Stromal cell of bone marrow (primary cell): ENCODE measurements at places on chromosomes 3 and 15.

DNA sequence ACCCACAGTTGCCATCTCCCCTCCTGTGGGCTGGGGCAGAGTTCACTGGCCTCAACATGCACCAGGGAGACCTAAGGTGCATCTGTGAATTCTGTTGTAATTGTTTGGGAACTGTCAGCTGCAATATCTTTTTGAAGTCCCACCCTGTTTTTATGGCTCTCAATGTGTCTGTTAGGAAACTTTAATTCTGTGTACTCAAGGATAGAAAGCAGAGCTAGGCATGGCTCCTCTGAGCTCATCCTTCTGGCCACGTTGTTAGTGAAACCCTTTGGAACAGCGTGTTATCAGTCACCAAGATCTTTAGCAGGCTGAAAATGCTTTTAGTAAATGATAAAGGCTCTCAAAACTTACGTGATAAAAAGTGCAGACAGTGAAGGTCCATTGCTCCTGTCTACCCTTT, 33.6 kb upstream of the MTMR10 start:
- no peak for DNase-seq

- peak; percentile 91 for DNase-seq
Measured at GRCh38 chr3:39166932-39167532, 13.6 kb upstream of the CSRNP1 start.

- peak; percentile 38 for DNase-seq
Measured at GRCh38 chr3:52220380-52221026, 4.9 kb downstream of the TLR9 start.

- no peak for DNase-seq
Measured at GRCh38 chr3:63673111-63673510, 20.6 kb downstream of the SNTN start.

DNA sequence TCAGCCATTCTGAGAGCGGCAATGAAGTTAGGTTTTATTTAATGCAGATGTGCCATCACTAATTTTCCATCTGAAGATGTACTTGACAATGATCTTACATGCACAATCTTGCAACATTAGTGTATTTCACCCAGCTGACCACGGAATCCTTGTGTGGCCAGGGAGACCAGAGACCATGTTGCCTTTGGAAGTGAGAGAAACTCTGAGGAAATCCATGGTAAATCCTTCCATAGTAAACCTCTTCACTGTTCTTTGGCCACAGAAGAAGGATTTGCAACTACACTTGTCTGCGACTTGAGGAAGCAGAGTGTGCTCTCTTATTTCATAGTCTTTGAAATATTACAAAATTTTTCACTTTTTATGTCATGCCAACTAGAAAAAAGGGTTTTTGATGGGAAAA, 128.4 kb upstream of the IGSF10 start:
- no peak for DNase-seq

- no peak for DNase-seq
Measured at GRCh38 chr3:29143151-29143550, 137.7 kb upstream of the RBMS3 start.

GRCh38 chr3:19931180-19931692, 2.8 kb downstream of the EFHB start:
- peak; percentile 5 for DNase-seq

DNA sequence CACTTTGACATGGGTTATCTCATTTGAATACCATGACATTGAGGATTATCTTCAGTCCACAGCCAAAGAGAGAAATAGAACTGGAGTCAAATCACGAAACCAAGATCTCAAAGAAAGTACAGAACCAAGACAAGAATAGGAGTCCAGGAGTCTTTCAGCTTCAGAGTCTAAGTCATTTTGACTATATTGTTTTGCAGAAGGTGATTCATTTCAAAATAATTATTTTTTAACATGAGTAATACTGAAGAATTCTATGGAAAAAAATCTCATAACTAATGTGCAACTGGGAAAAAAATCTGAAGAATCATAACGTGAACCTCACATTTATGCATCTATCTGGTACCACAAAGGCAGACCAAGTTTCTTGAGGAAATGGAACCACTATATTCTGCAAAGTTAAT, 60.3 kb downstream of the UBE3A start:
- DNase-seq = peak; percentile 9

DNA sequence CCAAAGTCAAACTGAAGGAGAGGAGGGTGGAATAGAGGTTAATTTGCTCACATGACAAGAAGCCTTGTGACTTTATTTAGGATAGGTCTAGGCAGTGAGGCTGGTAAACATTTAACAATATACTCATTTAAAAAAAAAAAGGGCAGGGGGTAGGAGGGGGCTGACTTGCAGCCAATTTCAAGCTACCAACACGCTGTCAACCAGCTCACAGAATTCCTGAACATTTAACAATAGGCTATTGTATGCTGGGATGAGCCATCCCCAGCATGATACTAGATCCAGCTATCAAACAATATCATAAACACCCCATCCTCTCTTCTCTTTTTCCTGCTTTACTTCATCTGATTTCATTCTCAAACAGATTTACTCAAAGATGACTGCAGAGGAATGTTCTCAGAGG, 1096.3 kb upstream of the CFAP20DC start:
- no peak for DNase-seq

GRCh38 chr3:50743643-50744042, 68.9 kb downstream of the DOCK3 start:
- no peak for DNase-seq

GRCh38 chr3:58897646-58898045, 152.2 kb downstream of the CFAP20DC start:
- DNase-seq = no peak

DNA sequence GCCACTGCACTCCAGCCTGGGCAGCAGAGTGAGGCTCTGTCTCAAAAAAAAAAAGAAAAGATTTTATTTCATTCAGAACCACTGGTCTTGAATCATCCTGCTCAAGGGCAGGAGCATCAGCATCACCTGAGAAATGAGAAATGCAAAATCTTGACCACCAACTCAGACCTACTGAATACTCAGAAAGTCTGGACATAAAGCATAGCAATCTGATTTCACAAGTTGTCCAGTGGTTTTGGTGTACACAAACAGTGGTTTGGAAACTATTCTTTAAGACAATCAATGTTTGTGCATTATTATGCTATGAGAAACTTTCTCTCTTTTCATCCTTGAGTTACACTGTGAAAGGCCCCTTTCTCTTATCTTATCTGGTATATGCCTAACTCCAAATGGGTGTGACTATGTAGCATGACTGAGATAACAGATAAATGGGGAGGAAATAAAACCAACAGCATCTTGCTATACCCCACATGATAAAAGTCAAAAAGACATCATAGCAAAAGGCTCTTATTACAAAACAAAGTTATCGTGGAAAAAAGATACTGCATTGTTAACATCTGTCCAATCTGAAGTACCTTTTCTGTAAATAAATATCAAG, 174.2 kb upstream of the STT3B start:
- DNase-seq = no peak

- no peak for DNase-seq
Measured at GRCh38 chr15:92979011-92979701, 79.0 kb downstream of the CHD2 start.

GRCh38 chr3:159989973-159990846, 1.6 kb downstream of the IL12A start:
- no peak for DNase-seq
